ENCODE measurements at places on chromosomes 3 and 15.

- no peak for DNase-seq
Observed at GRCh38 chr15:56467616-56468015, 2.7 kb upstream of the MNS1 start.

DNA sequence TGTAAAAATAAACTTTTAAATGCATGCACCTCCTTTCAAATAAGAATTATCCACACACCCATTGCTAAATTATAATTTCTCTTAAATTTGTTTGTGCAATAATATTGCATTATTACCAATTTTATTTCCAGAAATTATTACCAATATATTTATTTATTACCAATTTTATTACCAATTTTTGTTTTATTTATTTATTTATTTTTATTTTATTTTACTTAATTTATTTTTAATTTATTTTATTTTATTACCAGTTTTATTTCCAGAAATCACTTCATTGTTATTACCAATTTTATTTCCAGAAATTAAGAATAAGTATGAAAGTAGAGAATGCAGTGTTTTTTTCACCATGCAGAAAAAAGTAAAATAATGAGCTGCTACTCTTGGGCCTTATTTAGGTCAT lies 525.4 kb downstream of the NAALADL2 start:
- DNase-seq: no peak

DNA sequence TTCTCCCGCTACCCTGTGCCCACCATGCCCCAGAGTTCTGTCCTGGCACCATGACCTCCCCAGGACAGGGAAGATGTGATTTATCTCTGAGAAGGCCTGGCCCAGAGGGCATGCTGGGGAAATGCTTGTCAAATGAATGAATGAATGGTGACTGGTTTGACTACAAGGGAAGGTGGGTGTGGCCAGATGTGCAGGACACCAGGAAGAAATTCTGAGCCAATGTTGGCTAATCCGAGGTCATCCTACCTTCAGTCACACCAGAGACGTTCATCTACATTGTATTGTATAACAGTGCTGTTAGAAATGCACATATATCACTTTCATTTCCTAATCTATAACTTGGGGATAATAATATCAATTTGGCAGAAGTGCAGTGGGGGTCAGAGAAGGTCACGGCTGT lies 138.4 kb downstream of the FAM43A start:
- DNase-seq: no peak

- no peak for DNase-seq
Observed at GRCh38 chr3:52636673-52637072, 49.0 kb downstream of the PBRM1 start.

GRCh38 chr3:32453346-32453745 lies 49.3 kb downstream of the CMTM6 start:
- DNase-seq: peak; percentile 36

GRCh38 chr15:77719450-77719849 lies 86.7 kb upstream of the LINGO1 start:
- no peak for DNase-seq

DNA sequence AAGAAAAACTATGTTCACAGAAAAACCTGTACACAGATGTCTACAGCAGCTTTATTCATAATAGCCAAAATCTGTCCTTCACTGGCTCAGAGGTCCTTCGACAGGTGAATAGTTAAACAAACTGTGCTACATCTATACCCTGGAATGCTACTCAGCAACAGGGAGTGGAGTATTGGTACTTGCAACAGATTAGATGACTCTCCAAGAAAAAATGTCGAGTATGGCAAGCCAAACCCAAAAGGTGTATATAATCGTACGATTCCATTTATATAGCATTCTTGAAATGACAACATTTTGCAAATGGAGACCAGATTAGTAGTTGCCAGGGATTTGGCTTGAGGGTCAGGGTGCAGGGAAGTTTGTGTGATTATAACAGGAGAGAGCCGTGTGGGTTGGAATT lies 22.4 kb upstream of the RGMA start:
- no peak for DNase-seq

DNA sequence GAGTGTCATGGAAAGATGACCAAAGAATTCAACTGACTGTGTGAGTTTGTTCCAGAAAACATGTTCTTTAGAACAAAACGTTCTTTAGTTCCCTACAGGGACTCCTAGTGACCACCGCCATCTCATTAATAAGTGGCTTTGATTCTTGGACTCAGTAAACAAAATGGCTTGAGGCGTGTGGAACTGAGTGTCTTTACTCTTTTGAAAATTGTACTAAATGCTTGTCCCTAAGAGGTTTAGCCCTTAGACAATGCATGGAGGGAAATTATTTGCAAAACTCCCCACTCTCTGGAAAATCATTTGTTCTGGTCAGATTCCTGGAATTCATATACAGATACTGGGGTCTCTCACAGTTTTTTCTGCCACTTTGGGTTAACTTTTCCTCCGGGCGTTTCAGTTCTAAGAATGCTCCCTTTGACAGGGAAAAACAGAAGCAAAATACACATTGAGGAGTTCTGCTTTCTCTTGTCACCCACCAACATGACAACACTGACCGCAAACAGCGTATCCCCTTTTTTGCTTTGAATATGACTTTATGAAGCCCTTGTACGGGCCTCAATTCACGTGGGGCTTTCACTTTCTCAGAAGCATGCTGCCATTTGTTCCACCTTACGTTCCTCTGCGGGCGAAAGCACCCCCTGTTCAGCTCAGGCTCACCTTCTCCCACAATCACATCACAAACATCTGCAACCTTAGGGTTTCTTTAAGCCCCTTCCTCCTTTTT lies 15.3 kb upstream of the NRROS start:
- no peak for DNase-seq

- DNase-seq: no peak
Observed at GRCh38 chr3:154584974-154585373, 155.0 kb upstream of the GPR149 start.

GRCh38 chr3:56962206-56962605 lies 98.3 kb upstream of the SPATA12 start:
- DNase-seq: peak; percentile 60

GRCh38 chr3:196321162-196321561 lies 3.1 kb upstream of the DYNLT2B start:
- DNase-seq: no peak

GRCh38 chr3:116524453-116525210 lies 79.3 kb upstream of the LSAMP start:
- DNase-seq: no peak

DNA sequence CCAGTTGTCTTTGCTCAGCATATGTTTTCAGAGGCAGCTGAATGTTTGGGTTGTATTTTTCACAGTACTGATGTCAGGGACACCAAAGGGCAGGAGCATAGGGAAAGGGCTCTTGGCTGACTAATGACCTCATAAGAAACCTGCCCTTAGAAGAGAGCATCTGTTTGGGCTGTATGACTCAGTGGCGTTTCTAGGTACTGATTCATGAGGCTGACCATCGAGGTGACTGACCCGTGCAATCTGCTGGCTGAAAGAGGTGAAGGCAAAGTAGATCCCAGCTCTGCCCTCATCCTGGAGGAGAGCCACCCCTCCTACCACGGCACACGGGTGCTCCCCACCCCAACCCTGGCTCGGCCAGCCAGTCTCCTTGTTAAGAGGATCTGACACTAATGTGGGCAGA lies 8.3 kb downstream of the LMCD1 start:
- DNase-seq: no peak

- no peak for DNase-seq
Observed at GRCh38 chr3:64426551-64426950, 201.3 kb upstream of the PRICKLE2 start.

DNA sequence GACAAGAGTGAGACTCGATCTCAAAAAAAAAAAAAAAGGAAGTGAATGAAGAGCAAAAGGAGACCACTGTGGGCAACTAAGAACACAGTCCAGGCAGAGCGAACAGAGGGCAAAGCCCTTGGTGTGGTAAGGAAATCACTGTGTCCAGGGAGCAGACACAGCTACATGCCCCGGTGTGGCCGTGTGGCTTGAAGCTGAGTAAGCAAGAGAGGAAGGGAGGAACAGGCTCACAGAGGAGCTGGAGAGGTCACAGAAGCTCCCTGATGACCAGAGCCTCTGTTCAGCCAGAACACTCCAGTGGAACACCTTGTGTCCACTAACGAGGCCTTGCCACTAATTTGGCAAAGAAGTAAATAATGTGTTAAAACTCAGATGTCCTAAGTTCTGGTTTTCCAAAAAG lies 60.6 kb upstream of the GATA2 start:
- peak; percentile 35 for DNase-seq

- DNase-seq: no peak
Observed at GRCh38 chr15:35557544-35557943, 11.6 kb upstream of the DPH6 start.

- DNase-seq: no peak
Observed at GRCh38 chr3:131802029-131802428, 232.8 kb downstream of the CPNE4 start.

GRCh38 chr3:64921281-64922065 lies 233.7 kb upstream of the ADAMTS9 start:
- DNase-seq: no peak

GRCh38 chr3:17946619-17947018 lies 204.2 kb upstream of the TBC1D5 start:
- DNase-seq: no peak

DNA sequence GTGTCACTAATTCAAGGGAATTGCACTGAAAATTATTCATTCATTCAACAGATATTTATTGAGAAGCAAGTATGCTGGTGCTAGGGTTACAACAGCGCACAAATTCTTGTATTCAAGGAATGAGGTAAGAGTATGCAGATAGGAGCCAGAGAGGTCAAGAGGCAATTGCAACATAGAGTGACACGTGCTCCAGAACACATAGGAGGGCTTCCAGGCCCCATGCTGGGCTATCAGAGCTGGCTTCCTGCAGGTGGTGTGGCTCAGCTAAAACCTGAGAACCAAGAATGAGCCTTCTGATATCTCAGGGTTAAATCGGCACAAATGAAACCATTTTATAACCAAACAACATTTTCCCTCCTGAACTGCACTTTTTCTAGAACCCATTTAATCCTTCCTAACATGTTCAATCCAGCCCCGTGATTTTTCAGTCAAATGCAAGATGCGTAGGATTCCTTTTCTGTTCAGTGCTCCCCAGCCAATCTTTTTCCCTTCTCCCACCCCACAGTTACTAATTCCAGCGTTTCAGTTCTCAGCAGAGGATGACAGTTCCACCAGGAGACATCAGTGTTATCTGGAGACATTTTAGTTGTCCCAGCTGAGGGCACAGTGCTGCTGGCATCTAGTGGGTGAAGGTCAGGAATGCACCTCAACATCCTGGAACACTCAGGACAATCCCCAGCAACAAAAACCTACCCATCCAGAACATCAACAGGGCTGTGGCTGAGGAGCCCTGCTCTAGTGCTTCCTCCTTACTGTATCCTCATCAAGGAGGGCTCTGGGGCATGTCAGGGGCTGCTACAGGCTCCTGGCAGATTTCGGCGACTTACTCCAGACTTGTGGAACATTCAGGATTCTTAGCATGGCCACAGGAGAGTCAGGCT lies 13.1 kb downstream of the CCR5AS start:
- peak; percentile 46 for DNase-seq

- no peak for DNase-seq
Observed at GRCh38 chr3:84077479-84077878, 881.3 kb upstream of the CADM2 start.

GRCh38 chr15:101570241-101570640 lies 80.7 kb upstream of the PCSK6 start:
- DNase-seq: no peak

GRCh38 chr3:134816623-134817022 lies 21.6 kb downstream of the EPHB1 start:
- DNase-seq: no peak

GRCh38 chr3:17656264-17656663 lies 86.2 kb downstream of the TBC1D5 start:
- DNase-seq: no peak

DNA sequence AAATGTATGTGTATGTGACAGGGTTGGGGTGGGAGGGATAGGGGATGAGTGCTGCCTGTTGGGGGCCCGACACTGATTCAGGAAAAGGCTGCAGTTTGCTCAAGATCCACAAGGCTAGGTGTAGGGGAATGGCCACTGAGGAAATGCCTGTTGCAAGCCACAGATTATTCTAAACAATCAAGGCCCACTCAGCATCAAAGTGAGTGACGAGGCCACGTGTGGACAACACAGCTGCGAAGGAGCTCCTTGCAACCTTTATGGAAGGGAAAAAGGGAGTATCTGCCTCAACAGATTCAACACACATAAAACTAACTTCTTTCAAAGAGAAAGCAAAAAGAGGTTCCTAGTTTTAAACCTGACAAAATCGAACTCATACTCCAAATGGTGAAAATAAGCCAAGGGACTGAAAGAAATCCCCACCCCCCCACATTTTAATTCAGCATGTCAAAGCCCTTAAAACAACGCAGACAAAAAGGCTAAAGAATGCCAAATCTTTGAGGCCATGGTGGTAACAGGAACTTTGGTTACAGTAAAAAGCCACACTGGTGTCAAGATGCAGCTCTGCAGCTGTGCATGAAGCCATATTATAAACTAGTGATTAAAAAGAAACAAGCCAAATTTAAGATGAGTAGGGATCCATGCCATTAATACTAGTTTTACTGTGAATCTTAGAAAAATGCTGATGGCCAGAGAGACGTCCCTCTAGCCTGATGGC lies 3.6 kb downstream of the POLG start:
- DNase-seq: no peak

DNA sequence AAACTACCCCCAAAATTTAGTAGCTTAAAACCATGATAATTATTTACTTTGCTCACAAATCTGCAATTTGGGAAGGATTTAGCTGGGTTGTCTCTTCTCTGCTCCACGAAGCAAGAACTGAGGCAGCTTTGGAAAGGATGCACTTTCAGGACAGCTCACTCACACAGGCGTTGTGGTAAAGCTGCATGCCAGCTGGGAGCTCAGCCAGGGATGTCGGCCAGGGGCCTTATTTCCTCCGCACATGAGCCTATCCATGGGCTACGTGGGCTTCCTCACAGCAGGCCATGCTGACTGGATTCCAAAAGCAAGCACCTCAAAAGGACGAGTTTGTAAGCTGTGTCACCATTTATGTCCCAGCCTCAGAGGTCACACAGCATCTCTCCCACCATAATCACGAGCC lies 301.3 kb upstream of the IGF1R start:
- DNase-seq: no peak

- no peak for DNase-seq
Observed at GRCh38 chr3:46206282-46207015, 1.7 kb downstream of the CCR1 start.

DNA sequence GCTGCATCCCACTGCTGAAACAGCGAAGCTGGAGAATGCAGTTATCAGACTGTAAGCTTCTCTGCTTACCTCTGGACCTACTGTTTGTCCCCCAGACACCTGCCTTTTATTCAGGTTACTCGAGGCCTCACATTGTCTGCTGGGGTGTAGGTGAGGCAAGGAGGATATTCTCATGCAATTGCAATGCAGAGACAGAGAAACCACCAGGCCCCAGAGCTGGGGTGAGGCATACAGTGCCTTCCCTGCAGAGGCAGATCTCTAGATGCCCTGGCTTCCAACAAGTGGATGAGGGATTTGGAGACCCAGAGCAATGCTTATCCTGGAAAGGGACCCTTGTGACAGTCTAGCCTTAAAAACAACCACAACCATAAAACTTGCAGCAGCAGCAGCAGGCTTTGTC lies 263.4 kb upstream of the ST8SIA2 start:
- DNase-seq: peak; percentile 64

- DNase-seq: no peak
Observed at GRCh38 chr3:88263417-88264100, 113.8 kb downstream of the C3orf38 start.
